ENCODE measurements at places on chromosomes 2 and 18.

GRCh38 chr2:150109028-150109427, 378.4 kb downstream of the RND3 start:
- no peak for DNase-seq

GRCh38 chr18:741931-742512, 29.6 kb upstream of the ENOSF1 start:
- no peak for DNase-seq

GRCh38 chr2:153391131-153391530, 87.4 kb downstream of the RPRM start:
- DNase-seq: no peak

- no peak for DNase-seq
These were observed 757.4 kb downstream of the RNF144A start for GRCh38 chr2:7674606-7675005.

GRCh38 chr2:229815858-229816257, 101.5 kb upstream of the DNER start:
- no peak for DNase-seq

GRCh38 chr2:54325148-54325547, 69.1 kb upstream of the TSPYL6 start:
- DNase-seq: no peak

DNA sequence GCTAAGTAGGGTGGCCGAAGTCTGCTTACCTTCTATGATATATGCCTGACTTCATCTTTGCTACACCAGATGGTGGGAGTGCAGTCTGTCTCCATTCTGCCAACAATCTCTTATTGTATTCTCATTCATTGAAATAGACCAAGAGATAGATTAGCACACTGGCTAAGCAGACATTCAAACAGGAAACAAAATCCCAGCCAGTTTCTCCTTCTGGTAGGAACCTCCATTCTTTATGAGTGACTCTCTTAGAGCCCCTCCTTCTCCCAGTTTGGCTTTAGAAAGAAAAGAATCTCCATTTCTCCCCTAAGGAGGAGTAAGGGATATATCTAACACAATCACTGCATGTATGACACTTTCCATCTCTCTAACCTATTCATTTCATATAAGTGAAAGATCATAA, 118.9 kb upstream of the COL5A2 start:
- DNase-seq: no peak
